A549 treated with Hydrocortisone at 1 μM for 4 hours (cell line): ENCODE measurements at places on chromosomes 2 and 18. TPM values are rescaled to one million over a fixed set of nuclear protein-coding genes. Genes with fewer than 3 reads are reported as not detected.

ALPI gene
- total RNA-seq, result 0.05 TPM in 2 of 5 replicates, not detected in the others

SPC25 gene
- total RNA-seq, result 17.2 to 22.0 TPM (median 18.9 TPM) in 5 replicates

TEX44 gene
- total RNA-seq, result not detected in 5 replicates

STPG4 gene
- not detected in 5 replicates for total RNA-seq

RNMT gene
- 16.2 to 19.2 TPM (median 18.1 TPM) in 5 replicates for total RNA-seq

RTN4 gene
- 475 to 537 TPM (median 517 TPM) in 5 replicates for total RNA-seq

PTH2R gene
- total RNA-seq, result not detected in 5 replicates

GPR155 gene
- total RNA-seq, result 0.13 to 0.74 TPM (median 0.44 TPM) in 5 replicates

CD28 gene
- not detected in 5 replicates for total RNA-seq

EVX2 gene
- total RNA-seq, result not detected in 5 replicates

ARHGAP28 gene
- total RNA-seq, result 0.07 to 0.18 TPM (median 0.13 TPM) in 4 of 5 replicates, not detected in the other

PIEZO2 gene
- total RNA-seq, result 0.40 to 1.1 TPM (median 0.57 TPM) in 5 replicates

ALLC gene
- total RNA-seq, result 0.07 TPM in 1 of 5 replicates, not detected in the others

RIT2 gene
- total RNA-seq, result not detected in 5 replicates

HOXD13 gene
- total RNA-seq, result 0.13 to 0.26 TPM (median 0.15 TPM) in 5 replicates

STON1 gene
- total RNA-seq, result 0.32 to 0.52 TPM (median 0.40 TPM) in 5 replicates

TMEM178A gene
- total RNA-seq, result 0.08 to 0.25 TPM (median 0.12 TPM) in 5 replicates

GALNT3 gene
- total RNA-seq, result 0.06 TPM in 1 of 5 replicates, not detected in the others

TUBA3E gene
- total RNA-seq, result 3.0 to 4.6 TPM (median 4.2 TPM) in 5 replicates

CETN1 gene
- total RNA-seq, result not detected in 5 replicates

PRR30 gene
- total RNA-seq, result not detected in 5 replicates

CRYGD gene
- not detected in 5 replicates for total RNA-seq

NXPH2 gene
- not detected in 5 replicates for total RNA-seq

AMER3 gene
- not detected in 5 replicates for total RNA-seq

NPPC gene
- total RNA-seq, result 0.21 to 0.37 TPM (median 0.28 TPM) in 4 of 5 replicates, not detected in the other
